ENCODE measurements at places on chromosomes 16 and 17. TPM values are rescaled to one million over a fixed set of nuclear protein-coding genes. Genes with fewer than 3 reads are reported as not detected.

DNA sequence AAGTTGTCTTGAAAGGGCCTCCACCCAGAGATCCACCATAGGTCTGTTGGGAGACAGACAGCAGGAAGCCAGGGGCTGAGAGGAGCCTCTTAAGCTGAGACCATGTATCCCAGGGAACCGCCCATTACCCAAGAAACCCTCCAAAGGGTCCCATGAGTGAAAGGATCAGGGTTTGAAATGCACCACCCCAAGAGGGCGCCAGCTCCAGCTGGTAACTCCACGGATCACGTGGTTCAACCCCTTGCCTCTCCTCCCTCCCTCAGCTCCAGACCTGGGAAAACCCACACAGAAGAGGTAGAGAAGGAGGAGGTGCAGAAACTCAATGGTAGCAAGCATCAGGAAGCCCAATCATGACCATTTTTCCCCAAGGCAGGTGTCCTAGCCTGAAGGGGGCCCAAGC lies 148.7 kb downstream of the AIPL1 start:
- H3K27ac ChIP-seq = no peak overlapping the region
- no peak overlapping the region for H3K4me3 ChIP-seq
- H3K27me3 ChIP-seq = peaks cover 3% of the 10 kb centered on the region
- H3K4me1 ChIP-seq = no peaks in the 10 kb centered on the region

- H3K4me1 ChIP-seq = no peaks in the 10 kb centered on the region
- DNase-seq = no peak
- no peak overlapping the region for H3K4me3 ChIP-seq
- no peak overlapping the region for H3K27ac ChIP-seq
Observed at GRCh38 chr16:84874983-84875382, 55.2 kb downstream of the CRISPLD2 start.

GRCh38 chr16:89105599-89106151 lies 12.0 kb downstream of the ACSF3 start:
- H3K27ac ChIP-seq = no peak overlapping the region
- peaks cover 57% of the 10 kb centered on the region for H3K36me3 ChIP-seq
- DNase-seq = no peak
- no peak overlapping the region for H3K4me3 ChIP-seq

DNA sequence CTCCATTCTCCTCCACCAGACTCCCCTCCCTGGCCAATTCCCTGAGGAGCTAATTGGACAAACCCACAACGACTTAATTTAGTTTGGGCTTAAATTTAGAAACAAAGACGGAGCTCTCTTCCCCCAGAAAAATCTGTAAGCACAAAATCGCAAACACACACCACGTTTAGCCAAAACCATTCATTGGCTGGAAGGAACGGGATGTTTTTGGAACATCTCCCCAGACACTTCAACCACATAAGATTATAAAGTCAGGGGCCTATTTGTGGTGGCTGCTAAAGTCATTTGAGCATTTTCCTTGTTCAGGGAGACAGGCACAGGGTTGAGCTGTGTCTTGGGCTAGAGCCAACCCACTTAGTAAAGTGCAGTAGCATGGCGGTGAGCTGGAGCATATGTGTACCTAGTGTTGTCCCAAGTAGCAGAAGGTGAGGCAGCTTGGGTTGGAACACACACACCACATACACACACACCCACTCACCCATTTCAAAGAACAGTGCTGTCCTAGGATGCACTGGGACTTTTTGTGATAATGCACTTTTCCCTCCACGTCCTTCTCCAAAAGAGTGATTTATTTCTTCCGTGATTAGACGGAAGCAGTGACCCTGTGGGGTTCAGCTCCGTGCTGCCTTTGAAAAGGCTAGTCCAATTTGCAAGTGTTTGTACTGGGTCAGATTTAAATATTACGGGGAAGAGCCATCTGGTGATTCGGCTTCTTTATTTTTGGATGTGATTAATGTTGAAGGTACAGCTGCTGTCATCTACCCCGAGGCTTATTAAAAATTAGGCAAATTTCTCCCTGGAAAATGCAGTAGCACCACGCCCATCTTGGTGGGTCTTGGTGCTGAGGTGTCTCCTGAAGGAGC lies 32.2 kb downstream of the ELAC2 start:
- H3K36me3 ChIP-seq = peaks cover 8% of the 10 kb centered on the region
- peaks cover 6% of the 10 kb centered on the region for H3K4me1 ChIP-seq
- H3K27ac ChIP-seq = no peak overlapping the region
- H3K27me3 ChIP-seq = no peaks in the 10 kb centered on the region
- no peak overlapping the region for H3K4me3 ChIP-seq

GRCh38 chr17:339193-340061 lies 13.2 kb downstream of the RPH3AL start:
- no peak for DNase-seq
- H3K27me3 ChIP-seq = peaks cover 23% of the 10 kb centered on the region
- H3K36me3 ChIP-seq = peaks cover 4% of the 10 kb centered on the region
- no peak overlapping the region for H3K4me3 ChIP-seq

DNA sequence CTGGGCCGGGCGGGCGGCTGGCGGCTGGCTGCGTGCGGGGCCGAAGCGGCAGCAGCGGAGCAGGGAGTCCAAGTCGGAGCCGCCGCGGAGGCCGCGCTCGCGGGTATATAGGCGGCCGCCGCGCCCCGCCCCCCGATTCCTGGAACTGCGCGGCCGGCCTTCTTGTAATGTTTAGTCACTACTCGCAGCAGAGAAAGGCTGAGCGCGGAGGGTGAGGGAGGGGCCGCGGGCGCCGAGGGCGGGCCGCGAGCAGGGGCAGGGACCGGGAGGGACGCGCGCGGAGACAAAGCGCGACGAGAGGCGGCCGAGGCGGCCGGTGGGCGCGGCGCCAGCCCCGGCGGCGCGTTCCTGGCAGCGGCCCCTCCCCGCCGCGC lies at the start of gene SOCS3:
TSS of gene SOCS3 (minus strand) at position 81 of the 374 bp plus-strand sequence. CDS start 982 bp downstream, outside the sequence.
- H3K36me3 ChIP-seq = peaks cover 40% of the 10 kb centered on the region
- peaks cover 48% of the 10 kb centered on the region for H3K4me1 ChIP-seq
- peak; percentile 98 for DNase-seq

- H3K27me3 ChIP-seq = no peaks in the 10 kb centered on the region
- peak within 1 kb of the TSS; percentile 68 for H3K4me3 ChIP-seq
- peaks cover 88% of the 10 kb centered on the region for H3K4me1 ChIP-seq
- H3K36me3 ChIP-seq = peaks cover 74% of the 10 kb centered on the region
- peak within 1 kb of the TSS; percentile 92 for H3K27ac ChIP-seq
Observed at GRCh38 chr17:7579001-7579833, at the start of gene CD68. Gene CD68, plus strand, starts transcription at chr17:7579638. Its CDS starts 40 bp downstream, at chr17:7579678.

DNA sequence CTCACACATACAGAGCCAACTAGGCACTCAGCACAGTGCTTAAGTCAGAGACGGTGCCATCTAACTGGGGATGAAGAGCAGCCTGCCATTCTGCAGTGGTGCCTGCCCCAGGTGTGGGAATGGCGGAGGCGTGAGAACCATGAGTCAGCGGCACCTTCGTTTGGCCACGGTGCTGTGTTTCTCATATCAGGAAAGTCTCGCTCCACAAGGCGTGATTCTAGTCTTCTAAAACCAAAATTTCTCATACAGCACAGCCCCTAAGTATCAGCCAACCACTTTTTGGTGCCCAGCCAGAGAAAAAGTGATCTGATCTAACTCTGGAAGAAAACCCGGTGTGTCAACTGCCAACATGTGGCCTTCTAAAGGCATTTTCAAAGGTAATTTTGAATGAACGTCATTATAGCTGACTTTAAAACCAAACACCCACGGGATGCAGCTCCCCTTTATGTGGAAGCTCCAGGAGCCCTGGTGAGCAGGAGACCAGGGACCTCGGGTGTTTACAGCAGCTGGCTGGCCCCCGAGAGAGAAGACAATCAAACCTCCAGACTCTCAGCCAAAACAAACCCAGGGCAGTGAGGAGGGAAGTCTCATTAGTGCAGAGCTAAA lies 54.6 kb downstream of the ABCC12 start:
- DNase-seq = peak; percentile 18
- no peak overlapping the region for H3K27ac ChIP-seq
- H3K36me3 ChIP-seq = no peaks in the 10 kb centered on the region

GRCh38 chr16:89099905-89100304 lies 6.3 kb downstream of the ACSF3 start:
- H3K4me3 ChIP-seq = no peak overlapping the region
- H3K36me3 ChIP-seq = peaks cover 52% of the 10 kb centered on the region
- peaks cover 71% of the 10 kb centered on the region for H3K4me1 ChIP-seq

DNA sequence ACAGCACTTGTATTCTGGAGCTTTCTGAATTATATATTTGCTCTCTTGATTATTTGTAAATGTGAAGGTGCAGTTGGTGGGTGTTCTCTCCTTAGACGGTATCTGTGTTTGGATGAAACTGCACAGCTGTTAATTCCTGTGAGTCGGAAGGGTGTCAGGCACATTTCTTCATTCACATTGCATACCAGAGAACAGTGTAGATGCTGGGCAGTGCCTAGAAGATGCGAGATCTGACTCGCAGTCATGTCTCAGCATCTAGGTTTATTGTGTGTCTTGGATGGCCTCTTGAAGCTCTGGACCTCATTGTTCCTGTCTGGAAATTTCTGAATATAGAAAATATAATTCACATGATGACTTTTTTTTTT lies 61.2 kb downstream of the CLEC16A start:
- H3K27me3 ChIP-seq = no peaks in the 10 kb centered on the region
- peaks cover 57% of the 10 kb centered on the region for H3K36me3 ChIP-seq
- no peak overlapping the region for H3K4me3 ChIP-seq
- peaks cover 32% of the 10 kb centered on the region for H3K4me1 ChIP-seq
- H3K27ac ChIP-seq = no peak overlapping the region

DNA sequence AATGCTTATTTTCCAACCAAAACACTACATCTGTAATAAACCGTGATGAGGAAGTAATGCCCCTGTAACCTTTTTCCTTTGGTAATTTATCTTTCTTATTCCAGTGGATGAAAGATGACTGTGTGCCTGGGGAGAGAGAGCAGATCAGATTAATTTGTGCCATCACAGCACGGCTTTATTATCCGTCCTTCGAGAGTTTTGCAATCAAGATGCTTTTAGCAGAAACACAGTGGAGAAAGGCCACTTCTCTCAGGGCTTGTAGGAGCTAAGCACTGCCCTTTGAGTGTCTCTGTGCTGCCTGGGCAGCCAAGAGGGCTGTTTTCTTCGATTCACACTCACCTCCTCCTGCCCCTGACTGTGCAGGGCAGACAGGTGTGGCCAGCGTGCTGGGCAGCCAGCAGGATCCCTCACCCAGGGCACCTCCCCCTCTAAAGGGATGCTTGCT lies 190.2 kb downstream of the PRKCA start:
- no peaks in the 10 kb centered on the region for H3K27me3 ChIP-seq
- peaks cover 27% of the 10 kb centered on the region for H3K36me3 ChIP-seq
- DNase-seq = no peak
- H3K27ac ChIP-seq = no peak overlapping the region
- no peak overlapping the region for H3K4me3 ChIP-seq

GRCh38 chr16:88826070-88826840 lies 14.5 kb upstream of the APRT start:
- H3K27me3 ChIP-seq = no peaks in the 10 kb centered on the region
- no peaks in the 10 kb centered on the region for H3K4me1 ChIP-seq
- no peak overlapping the region for H3K4me3 ChIP-seq
- H3K36me3 ChIP-seq = no peaks in the 10 kb centered on the region
- DNase-seq = no peak

DNA sequence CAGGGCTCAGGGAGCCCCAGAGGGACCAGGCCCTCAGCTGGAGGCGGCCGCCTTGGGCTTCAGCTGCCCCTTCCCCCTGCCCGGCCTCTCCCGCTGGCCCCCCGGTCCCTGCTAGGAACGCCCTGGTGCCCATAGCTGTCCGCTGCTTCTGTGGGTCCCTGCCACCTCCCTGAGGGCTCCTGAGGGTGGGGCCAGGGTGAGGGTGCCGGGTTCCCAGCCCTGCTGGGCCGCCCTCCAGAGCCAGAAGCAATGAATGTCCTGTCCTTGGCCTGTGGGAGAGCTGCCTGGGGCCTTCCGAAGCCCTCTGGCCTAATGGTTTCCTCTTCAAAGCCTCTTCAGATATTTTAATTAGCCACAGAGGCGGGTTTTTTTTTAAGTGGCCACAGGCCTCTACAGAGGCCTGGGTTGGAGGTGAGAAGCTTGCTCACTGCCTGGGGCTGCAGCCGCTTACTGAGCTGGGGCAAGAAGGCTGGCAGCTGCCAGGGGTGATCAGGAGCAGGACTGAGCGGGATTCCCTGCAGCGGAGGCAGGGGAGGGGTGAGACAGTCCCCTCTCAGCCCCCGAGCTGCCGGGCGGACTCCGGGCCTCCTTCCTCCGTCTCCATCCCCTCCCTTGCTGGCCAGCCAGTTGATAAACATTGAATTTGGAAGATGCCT lies 9.9 kb downstream of the CENPX start:
- no peak overlapping the region for H3K4me3 ChIP-seq
- no peak for DNase-seq
- no peak overlapping the region for H3K27ac ChIP-seq
- no peaks in the 10 kb centered on the region for H3K36me3 ChIP-seq
- H3K4me1 ChIP-seq = no peaks in the 10 kb centered on the region

DNA sequence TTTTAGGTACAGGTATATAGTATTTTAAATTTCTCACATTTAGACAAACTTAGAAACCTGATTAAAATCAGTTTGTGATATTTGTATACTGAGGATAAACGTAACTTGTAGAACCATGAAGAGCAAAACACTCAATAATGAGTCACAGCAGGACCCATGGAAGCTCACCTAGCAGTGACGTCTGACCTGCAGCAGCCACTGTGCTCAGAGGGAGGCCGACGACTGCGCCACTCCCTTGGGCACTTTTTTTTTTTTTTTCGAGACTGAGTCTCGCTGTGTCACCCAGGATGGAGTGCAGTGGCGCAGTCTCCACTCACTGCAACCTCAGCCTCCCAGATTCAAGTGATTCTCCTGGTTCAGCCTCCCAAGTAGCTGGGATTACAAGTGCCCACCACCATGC lies 106.2 kb upstream of the AXIN2 start:
- no peak for DNase-seq
- no peaks in the 10 kb centered on the region for H3K36me3 ChIP-seq
- no peaks in the 10 kb centered on the region for H3K4me1 ChIP-seq
- no peak overlapping the region for H3K4me3 ChIP-seq
- no peaks in the 10 kb centered on the region for H3K27me3 ChIP-seq

GRCh38 chr17:83200231-83200699 lies 120.9 kb downstream of the METRNL start:
- peak overlapping the region; percentile 67 for H3K4me3 ChIP-seq
- DNase-seq = peak; percentile 83
- peaks cover 70% of the 10 kb centered on the region for H3K4me1 ChIP-seq
- no peaks in the 10 kb centered on the region for H3K27me3 ChIP-seq

- no peak for DNase-seq
- H3K27me3 ChIP-seq = peaks cover 3% of the 10 kb centered on the region
- H3K36me3 ChIP-seq = no peaks in the 10 kb centered on the region
- H3K4me3 ChIP-seq = no peak overlapping the region
Observed at GRCh38 chr16:66064801-66065530, 301.5 kb upstream of the CDH5 start.

- peaks cover 39% of the 10 kb centered on the region for H3K36me3 ChIP-seq
- no peak for DNase-seq
- no peaks in the 10 kb centered on the region for H3K27me3 ChIP-seq
- peaks cover 17% of the 10 kb centered on the region for H3K4me1 ChIP-seq
- no peak overlapping the region for H3K27ac ChIP-seq
Observed at GRCh38 chr17:29682054-29682453, 59.3 kb upstream of the CORO6 start.

GRCh38 chr16:30658731-30659506 lies 688 bp downstream of the FBRS start:
- peaks cover 65% of the 10 kb centered on the region for H3K36me3 ChIP-seq
- no peak for DNase-seq
- no peaks in the 10 kb centered on the region for H3K27me3 ChIP-seq
- peaks cover 55% of the 10 kb centered on the region for H3K4me1 ChIP-seq
- H3K27ac ChIP-seq = peak overlapping the region; percentile 98
- peak overlapping the region; percentile 86 for H3K4me3 ChIP-seq

The SERPINF2 gene
- total RNA-seq = 0.23 TPM

The KCNJ16 gene
- not detected for total RNA-seq

The NPIPA5 gene
- 19.9 TPM for total RNA-seq

The CHMP6 gene
- 30.3 TPM for total RNA-seq

The TEX14 gene
- 0.85 TPM for total RNA-seq

The CTRL gene
- 5.0 TPM for total RNA-seq

The CETP gene
- not detected for total RNA-seq

The NATD1 gene
- 7.2 TPM for total RNA-seq

The PITPNC1 gene
- 29.1 TPM for total RNA-seq

The CSH1 gene
- not detected for total RNA-seq

Data from activated CD4-positive, alpha-beta memory T cell treated with anti-CD3 and anti-CD28 coated beads, Interleukin-2, amount 10 ng/mL, durations not matched to agents 7 days and 5 days (primary cell).